ENCODE measurements at places on chromosomes 1 and 21. TPM values are rescaled to one million over a fixed set of nuclear protein-coding genes. Genes with fewer than 3 reads are reported as not detected.

DNA sequence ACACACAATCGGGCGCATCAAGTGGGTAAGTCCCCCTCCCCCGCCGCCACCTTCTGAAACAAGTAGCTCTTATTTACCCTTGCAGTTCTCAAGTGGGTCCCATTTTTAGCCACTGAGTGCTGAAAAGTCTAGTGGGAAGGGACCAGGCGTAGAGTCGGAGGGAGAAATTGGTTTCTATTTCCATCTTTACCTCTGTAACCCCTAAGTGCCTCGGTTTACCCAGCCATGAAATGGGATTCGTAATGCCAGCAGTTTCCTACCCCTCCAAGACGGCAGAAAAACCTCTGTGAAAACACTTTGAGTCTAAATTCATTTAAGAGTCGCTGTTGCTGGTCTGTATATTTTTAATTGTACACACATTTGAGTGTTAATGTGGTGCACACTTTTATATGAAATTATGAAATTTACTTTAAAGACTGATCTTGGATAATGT, 928 bp downstream of the TLCD4 start:
- H3K27ac ChIP-seq, result peak overlapping the region; percentile 85
- peak overlapping the region; percentile 48 for H3K4me3 ChIP-seq
- no peaks in the 10 kb centered on the region for H3K27me3 ChIP-seq
- DNase-seq, result peak; percentile 48
- H3K36me3 ChIP-seq, result no peaks in the 10 kb centered on the region
- peaks cover 16% of the 10 kb centered on the region for H3K4me1 ChIP-seq

DNA sequence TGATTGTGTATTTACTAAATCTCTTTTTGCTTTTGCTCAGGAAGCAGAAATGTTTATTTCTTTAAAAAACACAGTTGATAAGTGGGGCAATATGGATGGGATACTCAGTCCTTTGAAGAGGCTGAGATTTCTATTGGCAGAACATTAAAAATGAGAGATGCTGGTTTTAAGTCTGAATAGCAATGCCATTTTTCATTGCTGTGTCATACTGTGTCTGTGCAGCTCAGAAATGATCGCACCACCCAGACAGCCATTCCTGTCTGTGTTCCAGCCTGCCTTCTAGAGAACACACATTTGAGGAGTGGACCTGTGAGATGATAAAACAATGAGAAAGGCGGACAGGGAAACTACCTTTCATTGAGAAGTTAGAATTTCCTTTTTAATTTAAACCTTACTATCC, 231.2 kb upstream of the USP24 start:
- no peak overlapping the region for H3K27ac ChIP-seq
- H3K4me1 ChIP-seq, result peaks cover 11% of the 10 kb centered on the region

DNA sequence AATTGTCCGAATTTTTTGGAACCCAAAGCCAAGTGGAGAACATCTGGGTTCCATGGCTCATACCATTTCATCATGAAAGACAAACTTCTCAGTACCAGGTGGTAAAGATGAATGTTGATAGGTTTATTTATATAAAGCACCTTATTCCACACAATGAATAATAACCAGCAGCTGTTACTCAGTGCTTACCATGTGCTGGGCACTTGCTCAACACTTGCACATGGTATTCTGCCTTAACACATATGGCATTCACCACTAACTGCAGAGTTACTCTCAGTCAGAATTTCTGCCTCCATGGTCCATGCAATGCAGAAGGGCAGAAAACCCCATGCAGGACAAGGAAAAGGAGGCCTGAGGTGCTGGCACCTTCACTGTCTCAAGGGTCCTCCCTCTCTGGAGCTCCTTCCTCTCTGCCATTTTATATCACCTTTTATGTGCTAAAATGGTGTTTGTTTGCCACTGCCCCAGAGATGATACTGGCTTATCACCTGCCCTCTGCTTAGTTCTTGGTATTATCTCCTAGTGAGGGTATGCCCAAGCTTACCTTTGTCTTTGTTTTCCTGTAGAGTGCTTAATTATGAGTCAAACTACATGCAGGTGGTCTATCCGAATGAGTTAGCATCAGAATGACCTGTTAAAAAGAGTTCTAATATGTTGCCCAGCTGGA, 76.7 kb upstream of the ZNF326 start:
- H3K4me3 ChIP-seq, result no peak overlapping the region
- no peaks in the 10 kb centered on the region for H3K4me1 ChIP-seq
- H3K36me3 ChIP-seq, result no peaks in the 10 kb centered on the region
- no peak overlapping the region for H3K27ac ChIP-seq
- no peak for DNase-seq

DNA sequence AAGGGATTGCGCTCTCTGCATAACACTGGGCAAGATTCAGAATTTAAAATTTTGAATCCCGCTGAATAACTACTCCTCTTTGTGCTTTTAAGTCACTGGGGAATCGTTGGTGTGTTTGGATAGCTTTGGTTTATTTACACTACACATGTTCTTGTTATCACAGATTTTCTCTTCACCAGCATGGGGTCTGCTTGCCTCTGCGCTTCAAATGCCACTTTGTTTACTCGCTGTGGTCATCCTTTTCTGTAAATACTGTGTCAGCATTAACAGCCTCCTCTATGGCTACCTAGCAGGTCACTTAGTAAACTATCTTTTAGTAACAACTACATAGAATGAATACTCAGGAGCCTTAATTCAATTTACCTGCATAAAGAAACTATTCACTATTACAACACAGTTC, 14.4 kb upstream of the KCNH1 start:
- no peaks in the 10 kb centered on the region for H3K27me3 ChIP-seq
- no peak overlapping the region for H3K4me3 ChIP-seq
- DNase-seq, result no peak

DNA sequence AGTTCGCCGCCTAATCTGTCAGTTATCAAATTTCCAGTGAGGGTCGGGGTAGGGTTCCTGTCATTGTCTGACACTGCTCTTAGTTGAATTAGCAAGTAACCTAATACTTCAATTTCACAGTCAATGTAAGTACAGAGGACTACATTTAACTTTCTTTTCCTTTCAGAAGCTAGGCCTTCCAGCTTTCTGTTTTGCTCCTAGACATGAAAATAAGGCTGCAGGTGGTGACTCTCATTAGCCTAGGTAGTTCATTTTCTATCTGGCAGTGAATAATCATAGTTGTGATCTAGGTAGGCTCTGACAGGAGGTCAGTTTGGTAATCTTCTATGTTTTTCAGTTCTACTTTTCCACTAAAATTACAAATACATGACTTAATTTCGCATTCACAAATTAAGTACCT, 783.1 kb downstream of the MRPL39 start:
- H3K27me3 ChIP-seq, result no peaks in the 10 kb centered on the region
- DNase-seq, result no peak
- no peaks in the 10 kb centered on the region for H3K4me1 ChIP-seq
- H3K27ac ChIP-seq, result no peak overlapping the region
- no peak overlapping the region for H3K4me3 ChIP-seq

DNA sequence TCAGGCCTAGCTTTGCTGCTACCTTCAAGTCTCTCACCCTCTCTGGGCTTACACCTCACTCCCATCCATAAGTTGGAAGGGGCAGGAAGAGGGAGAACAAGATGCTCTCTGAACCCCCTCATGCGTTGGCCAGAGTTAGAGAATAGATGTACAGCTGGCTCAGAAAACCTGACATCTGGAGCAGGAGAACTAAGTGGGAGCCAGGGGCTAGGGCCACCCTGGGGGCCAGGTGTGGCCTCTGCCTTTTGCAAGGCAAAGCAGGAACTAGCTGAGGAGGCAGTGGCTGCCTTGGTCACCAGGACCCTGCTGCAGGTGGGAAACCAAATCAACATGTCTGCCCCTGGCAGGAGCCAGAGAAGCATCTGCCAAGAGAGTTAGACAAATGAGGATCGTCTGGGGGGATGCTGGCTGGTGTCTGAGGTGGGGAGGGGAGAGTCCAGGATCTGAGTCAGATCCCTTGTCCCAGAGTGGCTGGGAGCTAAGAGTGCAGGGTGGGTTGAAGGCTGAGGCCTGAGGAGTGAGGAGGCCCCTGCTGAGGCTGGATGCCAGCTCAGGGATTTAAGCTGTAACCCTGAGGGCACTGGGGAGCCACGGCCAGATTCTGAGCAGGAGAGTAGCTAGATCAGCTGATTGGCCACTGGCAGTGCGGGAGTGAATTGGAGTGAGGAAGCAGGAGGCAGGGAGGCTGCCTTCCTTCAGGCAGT, 115.0 kb downstream of the EPHB2 start:
- DNase-seq, result no peak
- H3K4me3 ChIP-seq, result no peak overlapping the region
- no peaks in the 10 kb centered on the region for H3K4me1 ChIP-seq
- H3K36me3 ChIP-seq, result no peaks in the 10 kb centered on the region

DNA sequence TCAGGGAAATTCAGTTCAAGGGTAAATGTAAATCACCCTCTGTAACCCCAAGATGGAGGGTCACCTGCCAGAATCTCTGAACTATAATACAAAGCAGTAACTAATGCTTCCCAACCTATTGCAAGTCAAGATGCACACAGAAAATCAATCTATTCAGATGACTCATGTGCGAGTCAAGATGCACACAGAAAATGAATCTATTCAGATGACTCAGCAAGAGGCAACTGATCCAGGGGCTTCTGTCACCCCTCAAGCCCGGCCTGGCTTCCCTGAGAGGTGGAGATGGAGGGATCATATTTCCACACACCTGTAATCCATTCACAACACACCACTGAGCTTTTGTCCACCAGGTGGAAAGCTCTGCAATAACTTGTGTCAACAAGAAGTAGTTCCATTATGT, 17.4 kb upstream of the HIVEP3 start:
- no peaks in the 10 kb centered on the region for H3K36me3 ChIP-seq
- DNase-seq, result no peak
- no peak overlapping the region for H3K27ac ChIP-seq
- no peaks in the 10 kb centered on the region for H3K4me1 ChIP-seq

DNA sequence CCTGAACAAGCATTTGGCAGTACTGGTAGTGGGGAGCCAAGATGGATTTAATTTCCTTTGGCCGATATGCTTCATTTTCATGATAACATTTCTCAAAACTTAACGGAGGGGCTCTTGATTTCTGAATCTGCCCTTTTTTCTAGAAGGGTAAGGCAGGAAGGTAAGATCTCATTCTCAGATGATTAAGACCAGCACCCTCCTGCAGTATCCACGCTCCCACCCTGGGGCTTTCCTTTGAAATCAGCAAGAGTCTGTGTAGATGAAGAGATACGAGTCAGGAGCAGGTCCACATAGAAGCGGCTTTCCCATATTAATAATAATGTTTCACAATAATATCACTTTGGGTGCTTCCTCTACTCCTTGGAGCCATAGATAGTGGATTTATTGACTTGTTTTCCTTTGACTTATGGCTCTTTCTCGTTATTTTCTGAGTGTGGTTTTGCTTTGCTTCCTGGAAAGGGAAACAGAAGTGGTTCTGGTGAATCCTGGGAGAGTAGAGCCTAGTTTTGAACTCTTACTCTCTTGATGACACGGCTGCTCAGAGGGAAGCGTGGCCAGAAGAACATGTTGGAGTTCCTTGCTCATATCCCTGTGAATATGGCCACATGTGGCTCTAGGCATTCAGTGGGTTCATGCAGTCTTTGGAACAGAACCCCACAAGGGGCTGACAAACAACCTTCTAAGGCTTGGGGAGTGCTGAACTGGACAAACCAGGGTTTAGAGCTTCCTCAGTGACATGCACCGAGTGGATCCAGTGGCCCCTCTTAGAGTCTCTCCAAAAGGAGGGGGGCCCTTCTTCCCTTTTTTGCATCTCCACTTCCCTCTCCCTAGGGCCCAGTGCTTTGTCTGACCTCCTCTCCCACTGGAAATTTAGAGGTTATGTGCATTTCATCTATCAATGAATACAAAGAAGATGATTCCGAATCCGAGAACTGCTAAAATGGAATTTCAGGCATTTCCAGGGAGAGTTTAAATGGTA, 195.7 kb downstream of the DYRK1A start:
- no peak overlapping the region for H3K27ac ChIP-seq
- no peak overlapping the region for H3K4me3 ChIP-seq
- H3K27me3 ChIP-seq, result no peaks in the 10 kb centered on the region
- peaks cover 6% of the 10 kb centered on the region for H3K4me1 ChIP-seq
- no peaks in the 10 kb centered on the region for H3K36me3 ChIP-seq

DNA sequence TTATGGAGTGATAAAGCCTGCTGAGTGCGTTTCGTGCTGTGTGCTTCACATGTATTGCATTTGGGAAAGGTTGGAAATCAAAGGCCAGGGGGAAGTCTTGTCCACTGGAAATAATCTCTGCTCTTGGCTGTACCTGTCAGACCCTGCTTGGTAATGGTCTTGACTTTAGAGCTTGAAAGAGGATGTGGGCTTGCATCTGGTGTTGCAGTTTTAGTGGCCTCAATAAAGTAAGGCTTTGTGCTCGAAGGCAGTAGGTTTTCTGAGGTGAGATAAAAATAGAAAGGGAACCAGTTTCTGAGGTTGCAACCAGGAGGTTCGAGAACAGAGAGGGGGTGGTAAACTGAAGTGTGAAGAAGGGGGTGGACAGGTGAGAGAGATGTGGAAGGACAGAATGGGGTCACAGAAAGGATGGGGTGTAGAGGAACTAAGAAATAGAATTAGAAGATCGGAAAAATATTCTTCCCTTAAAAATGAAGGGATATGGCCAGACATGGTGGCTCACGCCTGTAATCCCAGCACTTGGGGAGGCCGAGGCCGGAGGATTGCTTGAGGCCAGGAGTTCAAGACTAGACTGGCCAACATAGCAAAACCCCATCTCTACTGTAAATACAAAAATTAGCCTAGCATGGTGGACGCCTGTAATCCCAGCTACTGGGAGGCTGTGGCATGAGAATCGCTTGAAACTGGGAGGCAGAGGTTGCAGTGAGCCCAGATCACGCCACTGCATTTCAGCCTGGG, 1.5 kb downstream of the S100PBP start:
- no peaks in the 10 kb centered on the region for H3K27me3 ChIP-seq
- H3K27ac ChIP-seq, result peak overlapping the region; percentile 94

GRCh38 chr1:88433556-88433955, 250.5 kb upstream of the PKN2 start:
- H3K27ac ChIP-seq, result no peak overlapping the region
- H3K27me3 ChIP-seq, result no peaks in the 10 kb centered on the region
- DNase-seq, result no peak
- H3K4me3 ChIP-seq, result no peak overlapping the region
- no peaks in the 10 kb centered on the region for H3K4me1 ChIP-seq

DNA sequence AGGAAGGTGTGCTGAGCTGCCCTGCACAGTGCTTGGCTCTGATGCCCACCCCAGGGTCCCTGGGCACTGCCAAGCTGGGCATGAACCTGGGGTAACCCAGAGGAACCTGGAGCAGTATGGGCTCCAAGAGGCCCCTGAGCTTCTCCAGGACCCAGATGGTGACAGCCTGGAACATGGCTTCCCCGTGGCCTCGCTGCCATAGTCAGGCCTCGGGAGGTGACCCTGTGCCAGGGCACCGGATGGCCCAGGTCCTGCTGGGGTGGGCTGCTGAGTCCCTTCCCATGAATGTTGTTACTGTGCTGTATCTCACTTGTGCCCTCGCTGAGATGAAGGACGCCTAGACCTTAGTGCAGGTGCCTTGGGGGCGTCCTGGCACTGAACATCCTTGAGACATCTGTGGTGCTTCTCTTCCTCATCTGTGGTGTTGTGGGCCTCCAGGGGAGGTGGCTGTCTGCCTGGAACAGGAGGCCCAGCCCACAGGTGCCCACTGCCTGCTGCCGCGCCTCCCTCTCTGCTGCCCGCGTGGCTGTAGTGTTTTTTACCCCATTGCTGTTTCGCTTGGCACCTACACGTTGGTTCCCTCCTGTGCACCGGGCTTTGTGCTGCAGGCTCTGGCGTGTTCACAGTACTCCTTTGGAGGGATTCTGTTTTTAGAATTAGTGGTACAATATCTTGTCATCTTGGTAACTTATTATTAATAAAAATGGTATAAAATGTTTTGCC, 160.3 kb downstream of the PCBP3 start:
- no peaks in the 10 kb centered on the region for H3K27me3 ChIP-seq
- H3K4me3 ChIP-seq, result no peak overlapping the region
- no peak overlapping the region for H3K27ac ChIP-seq
- no peaks in the 10 kb centered on the region for H3K36me3 ChIP-seq
- no peaks in the 10 kb centered on the region for H3K4me1 ChIP-seq

Gene CELA2A
- not detected for total RNA-seq

Gene GSTM5
- total RNA-seq, result 8.4 TPM

Gene PTGER3
- total RNA-seq, result 1.0 TPM
